Muscle of arm (tissue), 14 donors: ENCODE measurements at places on chromosomes 7 and 10. TPM values are rescaled to one million over a fixed set of nuclear protein-coding genes. Genes with fewer than 3 reads are reported as not detected.

The FAM221A gene
- not detected for polyA plus RNA-seq

The NACAD gene
- polyA plus RNA-seq: 4.9 TPM

The COMTD1 gene
- not detected for polyA plus RNA-seq

The HOGA1 gene
- polyA plus RNA-seq: not detected

The PDAP1 gene
- polyA plus RNA-seq: 89.0 TPM

The PRKAR2B gene
- 5.3 TPM for polyA plus RNA-seq

The LDB1 gene
- polyA plus RNA-seq: 78.7 TPM

The SH2D4B gene
- not detected for polyA plus RNA-seq

The CALHM3 gene
- not detected for polyA plus RNA-seq

The IGFBP3 gene
- 240 TPM for polyA plus RNA-seq

The PAPSS2 gene
- 13.1 TPM for polyA plus RNA-seq

The PRSS37 gene
- polyA plus RNA-seq: not detected

The CREB5 gene
- polyA plus RNA-seq: 27.5 TPM

The CPN1 gene
- polyA plus RNA-seq: 0.10 TPM

The PROSER2 gene
- polyA plus RNA-seq: 13.4 TPM

The GATA3 gene
- polyA plus RNA-seq: 15.6 TPM

The BTRC gene
- 27.1 TPM for polyA plus RNA-seq
